ENCODE measurements at places on chromosomes 1 and 21.

- DNase-seq = no peak
Observed at GRCh38 chr1:43729816-43730463, 22.6 kb downstream of the ST3GAL3 start.

- DNase-seq = no peak
Observed at GRCh38 chr1:55129194-55129728, 85.9 kb downstream of the USP24 start.

DNA sequence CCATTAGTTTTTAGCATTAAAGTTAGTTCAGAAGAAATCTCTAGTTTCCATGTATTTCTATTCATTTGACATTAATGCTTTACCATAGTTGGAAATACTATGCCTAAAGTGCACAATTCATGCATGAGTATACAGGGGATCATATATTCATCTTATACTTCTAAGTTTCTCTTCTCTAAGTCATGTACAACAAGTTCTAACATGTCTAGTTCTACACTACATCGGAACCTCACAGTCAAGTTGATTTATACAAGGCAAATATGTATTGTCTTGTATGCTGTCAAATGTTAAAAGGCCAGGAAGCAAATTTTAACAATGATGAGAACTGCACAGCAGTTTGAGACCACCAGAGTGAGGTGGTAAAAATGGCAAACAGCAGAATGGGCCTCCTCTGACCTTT lies 22.9 kb upstream of the MOB3C start:
- DNase-seq = no peak

- DNase-seq = no peak
Observed at GRCh38 chr1:24491577-24492360, 10.9 kb upstream of the RCAN3 start.

DNA sequence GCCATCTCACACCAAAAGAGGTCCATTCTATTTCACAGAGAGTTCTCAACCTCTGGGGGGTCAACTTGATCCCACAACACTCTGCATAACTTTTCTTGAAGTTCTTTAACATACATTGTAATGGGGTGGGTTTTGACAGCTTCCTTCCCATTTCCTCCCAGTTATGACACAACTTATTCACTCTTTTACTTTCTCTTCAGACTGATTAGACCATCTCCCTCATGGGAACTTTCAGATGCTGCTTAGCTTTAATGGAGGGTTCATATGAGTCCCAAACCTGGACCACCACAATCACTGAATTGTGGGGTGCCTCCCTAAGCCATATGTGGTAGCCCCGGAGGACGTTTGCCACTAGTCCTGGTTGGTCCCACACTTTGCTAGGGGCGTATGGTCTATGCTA lies 28.3 kb upstream of the KCNJ15 start:
- no peak for DNase-seq

GRCh38 chr1:203390298-203390697 lies 39.4 kb upstream of the FMOD start:
- no peak for DNase-seq

GRCh38 chr1:113095790-113096455 lies 22.9 kb downstream of the LRIG2 start:
- no peak for DNase-seq

DNA sequence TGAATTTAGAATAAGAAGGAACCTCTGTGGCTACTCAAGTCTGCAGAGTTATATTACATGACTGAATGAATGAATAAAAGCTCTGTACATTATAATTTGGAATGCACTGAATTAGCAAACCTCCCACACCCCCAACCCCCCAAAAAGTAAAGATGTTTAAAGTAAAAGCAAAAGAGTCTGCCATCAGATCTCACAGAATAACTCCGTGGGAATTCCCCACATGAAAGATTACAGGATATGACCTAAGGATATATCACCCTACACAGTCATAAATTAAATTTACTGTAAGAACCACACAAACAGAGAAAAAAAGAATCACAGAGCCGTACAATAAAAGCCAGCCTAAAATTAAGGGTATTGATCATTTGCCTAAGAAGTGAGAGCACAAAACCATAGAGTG lies 587.3 kb downstream of the PTPRC start:
- no peak for DNase-seq

- no peak for DNase-seq
Observed at GRCh38 chr1:21944733-21945073, 7.6 kb upstream of the HSPG2 start.

GRCh38 chr21:45072738-45073300 lies 1.6 kb upstream of the ADARB1 start:
- no peak for DNase-seq

GRCh38 chr1:165900576-165901380 lies 73.4 kb downstream of the UCK2 start:
- DNase-seq = no peak

- DNase-seq = no peak
Observed at GRCh38 chr1:161706482-161707347, at the start of gene FCRLA. FCRLA (plus strand) TSS chr1:161707229; CDS start chr1:161707265, 36 bp downstream.

DNA sequence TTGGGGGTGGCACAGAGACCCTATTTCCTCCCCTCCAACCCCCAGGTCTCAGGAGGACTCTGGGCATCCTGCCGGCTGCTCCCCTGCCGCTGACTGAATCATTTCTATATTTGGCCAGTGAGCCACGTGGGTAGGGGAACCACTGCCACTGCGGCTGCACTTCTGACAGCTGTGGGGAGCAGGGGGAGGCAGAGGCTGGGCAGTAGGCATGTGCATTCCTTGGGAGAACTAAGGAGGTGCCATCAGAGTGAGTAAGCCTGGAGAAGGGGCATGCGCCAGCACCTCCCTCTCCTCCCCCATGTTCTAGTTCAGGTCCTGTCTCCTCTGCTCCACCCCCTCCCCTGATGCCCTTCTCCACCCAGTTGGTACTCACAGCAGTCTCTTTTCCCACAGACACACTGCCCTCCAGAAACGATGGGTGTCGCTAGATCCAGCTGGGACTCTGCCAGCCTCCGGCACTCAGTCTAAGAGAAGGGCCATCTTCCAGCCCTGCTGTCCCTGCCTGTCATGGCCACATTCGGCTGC lies 12.0 kb downstream of the PPFIA4 start:
- DNase-seq = no peak

- DNase-seq = no peak
Observed at GRCh38 chr21:35335951-35336446, 286.9 kb upstream of the RUNX1 start.

DNA sequence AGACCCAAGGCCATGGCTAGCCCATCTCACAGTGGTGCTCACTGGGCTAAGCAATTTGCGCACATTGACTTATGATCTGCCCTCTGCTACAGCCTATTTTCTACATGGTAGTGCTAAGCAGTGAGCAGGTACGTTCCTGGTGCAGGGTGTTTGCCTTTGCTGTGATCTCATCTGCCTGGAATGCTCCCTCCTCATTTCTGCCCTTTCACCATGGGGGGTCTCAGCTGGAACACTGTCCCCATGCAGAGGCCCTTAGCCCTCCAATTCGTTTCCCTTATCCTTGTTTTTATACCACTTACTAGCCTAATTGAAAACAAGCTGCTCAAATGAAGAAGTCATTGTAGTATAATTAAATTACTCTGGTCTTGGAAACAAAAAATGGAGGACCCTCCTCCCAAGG lies 2.0 kb upstream of the B3GALT5 start:
- DNase-seq = no peak

DNA sequence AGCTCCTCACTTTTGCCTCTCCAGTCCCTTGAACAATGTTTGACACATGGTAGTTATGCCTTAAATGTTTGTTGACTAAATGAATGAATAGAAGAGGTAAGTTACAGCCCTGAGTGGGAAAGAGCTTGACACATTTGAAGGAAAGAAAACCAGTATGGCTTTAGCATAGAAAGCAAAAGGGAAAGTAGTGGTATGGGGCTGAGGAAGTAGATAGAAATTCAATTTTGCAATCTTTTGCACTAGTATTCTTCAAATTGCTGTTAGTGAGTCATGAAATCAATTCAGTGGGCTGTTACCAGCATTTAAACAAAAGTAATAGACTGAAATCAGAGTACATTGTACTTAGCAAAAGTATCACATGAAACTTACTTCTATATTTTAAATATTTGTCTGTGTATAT lies 21.1 kb downstream of the PLA2G4A start:
- DNase-seq = no peak

DNA sequence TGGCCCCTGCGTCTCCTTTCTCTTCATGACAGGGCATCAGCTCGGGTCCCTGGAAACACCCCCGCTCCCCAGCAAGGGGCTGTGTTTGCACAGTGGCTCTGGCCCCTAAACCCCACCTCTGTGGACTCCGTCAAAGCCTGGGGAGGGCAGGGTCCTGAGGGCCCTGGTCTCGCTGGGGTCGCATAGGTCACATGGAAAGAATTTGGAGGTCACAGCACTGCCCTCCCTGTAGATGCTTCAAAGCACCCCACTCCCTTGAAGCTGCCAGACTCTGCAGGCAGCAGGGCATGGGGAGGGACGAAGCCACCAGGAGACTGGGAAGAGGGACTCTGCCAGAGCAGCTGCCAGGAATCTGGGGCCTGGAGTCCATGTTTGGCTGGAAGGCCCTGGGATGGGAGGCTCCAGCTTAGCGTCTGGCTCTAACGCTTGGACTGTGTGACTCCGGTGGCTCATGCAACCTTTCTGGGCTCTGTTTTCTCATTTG lies 36.6 kb upstream of the ECE1 start:
- no peak for DNase-seq

DNA sequence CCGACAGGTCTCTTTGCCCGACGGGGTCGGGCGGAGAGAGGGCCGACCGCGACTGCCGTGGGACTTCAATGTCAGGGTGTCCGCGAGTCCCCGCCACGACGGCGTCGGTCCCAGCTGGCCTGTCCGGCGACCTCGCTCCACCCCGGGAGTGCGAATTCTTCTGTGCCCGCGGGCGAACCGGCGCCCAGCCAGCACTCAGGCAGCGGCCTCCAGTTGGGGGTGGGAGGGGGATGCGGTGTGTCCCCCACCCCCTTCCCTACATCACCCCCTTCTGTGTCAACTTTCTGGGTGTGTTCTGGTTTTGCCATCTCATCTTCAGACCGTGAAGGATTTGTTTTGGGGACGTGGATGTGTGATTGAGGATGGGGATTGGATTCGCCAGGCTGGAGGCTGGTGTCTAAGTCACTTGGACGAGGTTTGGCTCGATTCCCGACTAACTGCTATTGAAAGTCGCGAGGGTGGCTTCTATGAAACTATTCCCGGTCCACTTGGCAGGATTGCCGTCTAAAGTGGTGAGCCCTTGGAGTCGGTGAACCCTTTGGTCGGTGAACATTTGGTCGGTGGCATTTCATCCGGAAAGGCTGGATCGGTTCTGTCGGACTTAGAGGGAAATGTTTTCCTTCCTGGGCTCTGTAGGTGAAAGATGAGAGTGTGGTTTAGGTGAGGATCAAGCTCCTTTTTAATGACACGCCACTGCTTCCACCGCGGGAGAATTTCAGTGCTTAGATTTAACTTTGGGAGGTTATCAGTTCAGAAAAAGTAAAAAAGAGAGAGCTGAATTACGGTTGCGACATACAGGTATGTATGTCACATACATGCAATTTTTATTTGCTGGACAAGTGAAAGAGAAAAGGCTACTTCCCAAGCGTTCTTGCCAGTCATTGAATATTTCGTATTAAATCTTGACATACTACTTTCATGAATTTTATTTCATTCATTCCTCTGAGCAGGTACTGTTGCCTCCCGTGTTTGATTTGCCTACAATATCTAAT lies 771 bp downstream of the ABCD3 start:
- DNase-seq = no peak

DNA sequence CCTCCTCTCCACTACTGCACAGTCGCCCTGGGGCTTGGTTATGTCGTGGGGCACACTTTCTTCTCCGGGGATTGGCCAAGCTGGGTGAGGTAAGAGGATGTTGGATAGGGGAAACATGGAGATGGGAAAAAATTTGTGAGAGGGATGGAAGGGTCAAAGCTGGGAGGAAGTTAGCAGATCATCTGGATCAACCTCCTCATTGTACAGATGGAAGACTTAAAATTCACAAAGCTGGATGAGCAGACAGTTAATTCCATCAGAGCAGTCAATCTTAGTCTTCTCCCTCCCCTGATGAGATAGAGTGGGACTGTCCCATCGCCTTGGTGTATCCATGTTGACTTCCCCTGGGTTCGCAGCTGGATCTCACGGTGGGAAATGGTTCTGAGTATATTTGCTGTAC lies 69.6 kb upstream of the CNTN2 start:
- no peak for DNase-seq

DNA sequence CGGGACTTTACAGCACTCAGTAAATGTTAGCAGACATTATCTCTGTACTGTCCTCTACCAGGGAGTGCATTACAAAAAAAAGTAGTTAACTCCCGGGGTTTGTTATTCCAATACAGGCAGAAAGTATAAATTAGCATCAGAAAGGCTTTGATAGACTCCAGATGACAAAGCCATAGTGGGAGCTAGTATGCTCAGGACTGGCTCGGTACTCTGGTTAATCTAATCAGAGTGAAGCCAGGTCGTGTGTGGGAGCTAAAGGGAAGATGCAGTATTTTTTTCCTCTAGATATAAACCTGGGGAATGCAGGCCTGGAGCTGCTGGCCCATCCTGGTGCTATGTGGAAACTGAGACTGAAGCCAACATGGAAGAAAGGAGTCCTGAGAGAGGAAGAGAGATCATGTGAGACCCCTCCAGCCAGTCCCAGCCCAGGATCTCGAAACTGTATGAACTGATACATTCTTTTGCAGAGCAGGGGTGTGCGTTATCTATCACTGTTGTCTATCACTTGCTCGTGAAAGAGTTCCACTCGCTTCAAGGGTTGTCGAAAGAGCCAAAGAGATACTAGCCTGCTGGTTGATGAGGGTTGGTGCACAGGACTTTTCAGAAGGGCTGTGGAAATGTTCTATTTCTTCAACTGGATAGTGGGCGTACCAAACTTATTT lies 125.8 kb downstream of the PLPP3 start:
- DNase-seq = no peak

DNA sequence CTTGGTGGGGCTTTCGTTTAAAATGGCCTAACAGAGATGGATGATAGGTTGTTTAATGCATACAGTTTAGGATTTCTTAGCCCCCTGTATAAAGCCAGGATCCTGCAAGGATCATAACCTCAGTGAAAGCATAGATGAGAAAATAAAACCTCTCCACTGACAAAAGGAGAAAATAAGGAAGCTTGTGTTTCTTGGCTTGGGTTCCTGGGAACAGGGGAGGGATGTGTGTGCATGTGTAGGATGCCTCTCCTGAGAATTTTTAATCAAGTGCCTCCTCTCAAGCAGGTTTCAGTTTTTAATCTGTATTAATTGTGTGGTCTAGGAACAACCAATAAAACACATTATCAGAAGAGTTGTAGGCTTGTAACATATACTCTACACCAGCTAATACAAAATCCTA lies 26.1 kb downstream of the PRKACB start:
- no peak for DNase-seq

Measured in stimulated activated CD8-positive, alpha-beta memory T cell treated with anti-CD3 and anti-CD28 coated beads, Interleukin-12 subunit alpha, Interleukin-12 subunit beta, amount 100 ng/mL, for 4 hours (primary cell).